Common myeloid progenitor, CD34-positive (primary cell): ENCODE measurements at places on chromosomes 11 and 22.

DNA sequence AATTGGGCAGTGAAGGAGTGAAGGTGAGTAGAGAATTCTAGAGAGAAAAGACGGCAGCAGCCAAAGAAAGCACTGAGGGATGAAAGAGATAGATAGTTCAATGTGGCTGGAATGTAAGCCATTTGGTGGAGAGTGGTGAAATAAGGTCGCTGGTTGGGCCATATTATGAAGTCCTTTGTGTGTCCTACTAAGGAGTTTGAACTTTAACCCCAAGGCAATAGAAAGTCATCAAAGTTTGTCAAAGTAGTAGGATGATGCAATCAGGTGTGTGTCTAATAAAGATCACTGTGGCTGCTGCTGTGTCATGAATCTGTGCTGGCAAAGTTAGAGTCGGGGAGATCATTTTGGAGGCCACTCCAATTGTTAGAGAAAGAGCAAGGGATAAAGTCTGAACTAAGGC is 18.7 kb downstream of the RNF121 start:
- DNase-seq: no peak

DNA sequence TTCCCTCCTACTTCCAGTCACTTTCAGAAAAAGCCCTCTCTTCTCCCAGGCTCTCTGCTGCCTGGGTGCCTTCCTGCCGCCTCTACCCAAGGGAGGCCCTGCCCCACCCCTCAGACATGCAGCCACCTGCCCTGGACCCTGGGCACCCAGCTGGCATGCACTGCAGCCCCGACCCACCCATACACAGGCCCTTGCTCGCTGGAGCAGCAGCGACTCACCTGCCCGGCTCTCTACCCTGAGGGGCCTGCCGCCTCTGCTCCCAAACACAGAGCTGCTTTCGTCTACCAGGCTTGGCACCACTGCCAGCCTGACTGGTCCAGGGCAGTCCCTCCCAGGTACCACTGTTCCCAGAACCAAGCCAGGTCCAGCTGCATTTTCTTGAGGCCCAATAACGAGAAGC is 1.2 kb upstream of the TSSK2 start:
- no peak for DNase-seq

DNA sequence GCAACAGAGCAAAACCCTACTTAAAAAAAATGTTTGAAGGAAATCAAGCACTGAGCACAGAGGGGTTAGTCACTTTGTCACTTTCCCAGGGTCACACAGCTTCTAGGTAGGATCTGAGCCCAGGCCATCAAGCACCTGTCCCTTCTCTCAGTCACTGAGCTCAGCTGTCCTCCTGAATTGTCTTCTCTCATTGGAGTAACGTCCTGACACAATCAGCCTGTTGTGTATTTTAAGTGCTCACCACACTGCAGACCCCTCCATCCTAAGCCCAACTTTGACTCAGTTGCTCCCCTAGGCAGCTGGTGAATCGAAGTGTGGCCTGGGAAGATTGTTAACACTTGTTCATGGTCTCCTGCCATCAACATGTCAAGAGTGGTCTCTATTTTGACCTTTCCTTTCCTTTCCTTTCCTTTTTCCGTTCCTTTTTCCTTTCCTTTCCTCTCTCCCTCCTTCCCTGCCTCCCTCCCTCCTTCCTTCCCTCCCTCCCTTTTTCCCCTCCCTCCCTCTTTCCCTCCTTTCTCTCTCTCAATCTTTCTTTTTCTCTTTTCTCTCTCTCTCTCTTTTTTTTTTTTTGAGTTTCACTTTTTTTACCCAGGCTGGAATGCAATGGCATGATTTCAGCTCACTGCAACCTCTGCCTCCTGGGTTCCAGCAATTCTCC is 76.1 kb downstream of the PIWIL3 start:
- DNase-seq: no peak

GRCh38 chr11:71563406-71563805 is 2.0 kb upstream of the KRTAP5-10 start:
- DNase-seq: peak; percentile 50

GRCh38 chr22:40113696-40114095 is 64.0 kb upstream of the TNRC6B start:
- DNase-seq: no peak

DNA sequence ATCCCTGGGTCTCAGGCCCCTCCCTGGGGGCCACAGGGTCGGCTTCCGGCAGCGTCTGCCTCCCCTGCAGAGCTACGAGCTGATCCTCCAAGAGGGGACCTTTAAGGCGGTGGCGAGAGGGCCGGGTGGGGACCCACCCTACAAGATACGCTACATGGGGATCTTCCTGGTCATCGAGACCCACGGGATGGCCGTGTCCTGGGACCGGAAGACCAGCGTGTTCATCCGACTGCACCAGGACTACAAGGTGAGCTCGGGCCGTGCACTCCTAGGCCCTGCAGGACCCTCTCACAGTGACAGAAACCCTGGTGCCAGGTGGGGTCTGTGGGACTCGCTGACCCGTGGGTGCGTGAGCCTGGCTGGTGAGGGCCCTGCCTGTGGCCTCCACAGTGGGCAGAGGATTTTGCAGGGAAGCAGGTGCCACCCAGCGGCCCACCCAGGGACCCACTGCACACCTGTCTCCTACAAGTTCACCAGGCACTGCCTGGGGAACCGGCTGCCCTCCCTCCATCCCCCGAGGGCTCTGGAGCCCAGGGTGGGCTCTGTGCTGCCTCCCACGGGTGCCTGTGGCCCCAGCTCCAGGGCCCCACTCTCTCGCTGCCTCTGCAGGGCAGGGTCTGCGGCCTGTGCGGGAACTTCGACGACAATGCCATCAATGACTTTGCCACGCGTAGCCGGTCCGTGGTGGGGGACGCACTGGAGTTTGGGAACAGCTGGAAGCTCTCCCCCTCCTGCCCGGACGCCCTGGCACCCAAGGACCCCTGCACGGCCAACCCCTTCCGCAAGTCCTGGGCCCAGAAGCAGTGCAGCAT is 13.7 kb downstream of the MUC5B start:
- no peak for DNase-seq

DNA sequence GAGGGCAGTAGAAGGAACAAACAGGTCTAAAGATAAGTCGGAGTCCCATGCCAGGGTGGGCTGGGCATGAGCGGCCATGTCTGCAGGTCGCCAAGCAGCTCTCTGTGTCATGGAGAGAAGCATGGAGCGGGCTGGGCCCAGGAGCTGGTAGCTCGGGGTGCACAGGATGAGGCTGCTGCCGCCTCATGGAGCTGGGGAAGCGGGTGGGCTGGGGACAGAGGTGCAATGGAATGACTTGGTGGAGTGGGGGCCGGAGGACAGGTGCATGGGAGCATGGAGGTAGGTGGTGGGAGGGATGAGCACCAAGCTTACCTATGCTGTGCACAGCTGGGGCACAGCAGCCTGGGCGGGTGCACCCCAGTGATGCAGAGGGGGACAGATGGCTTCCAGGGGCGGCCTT is 3.6 kb downstream of the NRXN2 start:
- DNase-seq: no peak
